ENCODE measurements at places on chromosomes 12 and 14. TPM values are rescaled to one million over a fixed set of nuclear protein-coding genes. Genes with fewer than 3 reads are reported as not detected.

COCH gene
- 0.37 TPM for total RNA-seq

BCAT1 gene
- 18.3 TPM for total RNA-seq

RNASE13 gene
- total RNA-seq: 0.12 TPM

PRIMA1 gene
- 5.0 TPM for total RNA-seq

ARMH4 gene
- 10.0 TPM for total RNA-seq

ATXN7L3B gene
- 45.9 TPM for total RNA-seq

SYT10 gene
- 0.46 TPM for total RNA-seq

CCDC177 gene
- not detected for total RNA-seq

DIO3 gene
- 1.8 TPM for total RNA-seq

BDKRB1 gene
- total RNA-seq: 4.1 TPM

FOXA1 gene
- total RNA-seq: 17.3 TPM

DEGS2 gene
- total RNA-seq: 149 TPM

SLC7A7 gene
- total RNA-seq: 72.7 TPM

DAO gene
- not detected for total RNA-seq

GZMB gene
- 2.8 TPM for total RNA-seq

RFX4 gene
- 0.26 TPM for total RNA-seq

LMNTD1 gene
- total RNA-seq: not detected

WNT1 gene
- 0.29 TPM for total RNA-seq

SMCO3 gene
- 0.46 TPM for total RNA-seq

ZBTB25 gene
- 13.6 TPM for total RNA-seq

ERP29 gene
- total RNA-seq: 141 TPM

HECTD1 gene
- 137 TPM for total RNA-seq

KRT6C gene
- total RNA-seq: not detected

SYCP3 gene
- total RNA-seq: 0.32 TPM

SLC4A8 gene
- total RNA-seq: 2.6 TPM

TMEM119 gene
- total RNA-seq: 10.6 TPM

Measured in mucosa of gallbladder (tissue), 1 donor.